ENCODE measurements at places on chromosomes 1 and 21. TPM values are rescaled to one million over a fixed set of nuclear protein-coding genes. Genes with fewer than 3 reads are reported as not detected.

Gene C4BPB
- 0.54 TPM for total RNA-seq

Gene ST6GALNAC5
- total RNA-seq = 19.8 TPM

Gene IL19
- total RNA-seq = not detected

Gene CCT3
- total RNA-seq = 104 TPM

Gene RABGAP1L
- 37.9 TPM for total RNA-seq

Gene RBM11
- 1.5 TPM for total RNA-seq

Gene GRIK1
- total RNA-seq = 0.21 TPM

Gene S100A9
- total RNA-seq = 478 TPM

Gene CAMK2N1
- total RNA-seq = 15.9 TPM

Gene TNNT2
- 0.21 TPM for total RNA-seq

Gene KRTAP7-1
- total RNA-seq = not detected

Gene TRNP1
- total RNA-seq = 34.9 TPM

Gene FCGR3A
- 46.8 TPM for total RNA-seq

Gene CHD5
- total RNA-seq = 3.2 TPM

Gene RPS6KA1
- total RNA-seq = 13.8 TPM

Gene TTC39A
- total RNA-seq = 1.2 TPM

Gene LDLRAD2
- total RNA-seq = not detected

Gene PBX1
- 53.1 TPM for total RNA-seq

Gene RPE65
- total RNA-seq = not detected

Gene TMEM52
- not detected for total RNA-seq

Gene TFAP2E
- total RNA-seq = not detected

Gene COP1
- total RNA-seq = 62.2 TPM

Gene AMY1A
- total RNA-seq = not detected

Gene SLC16A4
- 29.8 TPM for total RNA-seq

Gene GIPC2
- 3.2 TPM for total RNA-seq

Gene ELAPOR1
- total RNA-seq = 7.2 TPM

Gene CD1B
- total RNA-seq = not detected

Gene LCE1F
- total RNA-seq = not detected

Gene HORMAD1
- not detected for total RNA-seq

Gene FCGR3B
- total RNA-seq = 4.6 TPM

Gene RGS5
- total RNA-seq = 1,210 TPM

Gene PSMG1
- total RNA-seq = 17.6 TPM

Gene DNM3
- 5.8 TPM for total RNA-seq

Gene TRIM67
- total RNA-seq = not detected

Gene IL20
- not detected for total RNA-seq

Gene SPRR2F
- not detected for total RNA-seq

Gene TIMM17A
- 44.7 TPM for total RNA-seq

Gene SLAMF1
- 1.8 TPM for total RNA-seq

Gene GBP6
- total RNA-seq = not detected

Gene CD53
- total RNA-seq = 55.6 TPM

Gene SYNC
- 119 TPM for total RNA-seq

Gene OR2T29
- not detected for total RNA-seq

Gene ZNF695
- not detected for total RNA-seq

Gene RGS8
- total RNA-seq = not detected

Gene CELA2A
- total RNA-seq = not detected

Gene URB2
- total RNA-seq = 8.5 TPM

Gene CRABP2
- 1.3 TPM for total RNA-seq

Gene SH2D5
- total RNA-seq = 0.41 TPM

Gene CFHR4
- total RNA-seq = not detected

Gene PIGM
- 5.0 TPM for total RNA-seq

Gene OR2T11
- total RNA-seq = not detected

Gene ECM1
- 54.0 TPM for total RNA-seq

Gene DPYD
- 44.2 TPM for total RNA-seq

Gene CLDN17
- not detected for total RNA-seq

Gene ATAD3C
- total RNA-seq = not detected

Gene LIN28A
- not detected for total RNA-seq

Gene PLA2G4A
- total RNA-seq = 5.2 TPM

Gene NCAM2
- 1.4 TPM for total RNA-seq

Measured in thoracic aorta (tissue), 2 donors.